ENCODE measurements at places on chromosomes 1 and 21.

- no peak for DNase-seq
Observed at GRCh38 chr1:18527921-18528320, 47.2 kb downstream of the KLHDC7A start.

- DNase-seq: no peak
Observed at GRCh38 chr21:45148316-45148990, 74.1 kb downstream of the ADARB1 start.

DNA sequence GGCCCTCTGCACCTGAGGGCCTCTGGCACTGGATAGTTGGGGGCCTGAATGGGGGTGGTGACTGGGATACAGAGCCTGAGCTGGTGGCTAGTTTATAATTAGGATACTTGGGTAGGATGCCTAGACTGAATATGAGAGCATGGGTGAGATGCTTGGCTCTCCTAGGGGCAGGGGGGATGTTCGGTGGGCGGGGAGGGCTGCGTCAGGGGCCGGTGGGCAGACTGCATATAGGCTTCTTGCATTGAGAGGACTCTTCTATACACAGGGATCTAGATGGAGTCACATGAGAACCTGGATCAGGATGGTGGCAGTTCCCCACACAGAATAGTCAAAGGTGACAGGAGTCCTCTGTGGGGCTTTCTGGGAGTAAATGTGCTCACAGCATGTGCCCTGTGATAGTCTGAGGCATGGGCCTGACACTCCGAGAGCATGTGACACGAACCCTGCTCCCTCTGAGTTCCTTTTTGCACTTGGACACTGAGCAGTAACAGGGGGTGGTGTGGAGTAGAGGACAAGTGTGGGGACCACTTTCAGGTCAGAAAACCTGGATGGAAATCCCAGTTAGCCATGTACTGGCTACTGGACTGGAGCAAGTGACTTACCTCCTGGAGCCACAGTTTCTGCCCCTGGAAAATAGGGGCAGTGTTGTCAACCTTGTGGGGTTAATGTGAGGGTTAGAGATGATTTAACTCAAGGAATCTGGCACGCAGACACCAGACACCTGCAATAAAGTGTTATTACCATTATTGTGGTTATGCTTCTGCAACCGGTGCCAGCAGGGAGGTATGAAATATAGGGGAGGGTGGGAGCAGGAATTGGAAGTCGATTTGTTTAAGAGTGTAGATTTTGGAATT lies 2.2 kb downstream of the MAP7D1 start:
- no peak for DNase-seq

DNA sequence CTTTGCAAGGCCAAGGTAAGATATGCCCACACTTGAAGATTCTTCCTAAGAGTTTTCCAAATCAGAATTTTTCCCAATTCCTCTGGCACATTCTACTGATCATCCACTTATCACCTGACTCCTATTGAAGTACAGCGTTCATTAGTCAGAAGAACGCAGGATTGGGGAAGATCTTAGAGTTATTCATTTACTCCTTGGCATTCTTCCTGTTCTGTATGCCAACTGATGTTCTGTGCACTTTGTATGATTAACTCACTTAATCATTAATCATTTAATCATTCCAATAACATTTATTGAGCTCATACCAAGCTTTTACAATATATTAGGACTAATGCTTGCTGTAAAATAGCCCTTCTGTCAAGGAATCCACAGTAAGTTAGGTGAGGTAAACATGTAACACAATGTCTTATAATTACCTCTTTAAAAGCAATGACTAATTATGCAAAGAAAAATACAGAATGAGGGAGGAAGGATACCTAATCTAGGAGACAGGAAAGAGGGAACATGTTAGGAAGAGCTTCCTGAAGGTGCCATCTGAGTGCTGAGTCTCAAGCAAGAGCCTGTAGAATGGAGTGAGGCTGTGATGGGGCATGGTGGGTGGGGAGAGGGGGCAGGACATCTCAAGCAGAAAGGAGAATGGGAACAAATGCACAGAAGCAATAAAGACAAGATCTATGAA lies 71.1 kb upstream of the DPT start:
- no peak for DNase-seq

DNA sequence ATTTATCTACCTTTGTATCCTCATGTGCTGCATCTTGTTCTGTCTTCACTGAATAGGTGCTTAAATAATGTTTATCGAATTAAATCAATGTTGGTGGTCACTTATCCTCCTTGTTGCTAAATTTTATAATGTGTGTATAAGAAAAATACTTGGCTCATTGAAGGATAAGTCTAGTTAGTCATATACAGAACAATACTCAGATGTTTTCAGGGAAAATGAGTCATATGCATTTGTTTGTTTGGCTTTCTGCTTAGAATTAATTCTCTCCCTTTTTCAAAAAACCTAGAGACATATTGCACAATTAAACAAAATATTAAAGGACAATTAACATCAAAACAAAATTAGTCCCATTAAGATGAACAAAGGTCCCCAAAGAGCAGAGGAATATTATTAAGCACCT lies 89.0 kb downstream of the UBE2U start:
- no peak for DNase-seq

DNA sequence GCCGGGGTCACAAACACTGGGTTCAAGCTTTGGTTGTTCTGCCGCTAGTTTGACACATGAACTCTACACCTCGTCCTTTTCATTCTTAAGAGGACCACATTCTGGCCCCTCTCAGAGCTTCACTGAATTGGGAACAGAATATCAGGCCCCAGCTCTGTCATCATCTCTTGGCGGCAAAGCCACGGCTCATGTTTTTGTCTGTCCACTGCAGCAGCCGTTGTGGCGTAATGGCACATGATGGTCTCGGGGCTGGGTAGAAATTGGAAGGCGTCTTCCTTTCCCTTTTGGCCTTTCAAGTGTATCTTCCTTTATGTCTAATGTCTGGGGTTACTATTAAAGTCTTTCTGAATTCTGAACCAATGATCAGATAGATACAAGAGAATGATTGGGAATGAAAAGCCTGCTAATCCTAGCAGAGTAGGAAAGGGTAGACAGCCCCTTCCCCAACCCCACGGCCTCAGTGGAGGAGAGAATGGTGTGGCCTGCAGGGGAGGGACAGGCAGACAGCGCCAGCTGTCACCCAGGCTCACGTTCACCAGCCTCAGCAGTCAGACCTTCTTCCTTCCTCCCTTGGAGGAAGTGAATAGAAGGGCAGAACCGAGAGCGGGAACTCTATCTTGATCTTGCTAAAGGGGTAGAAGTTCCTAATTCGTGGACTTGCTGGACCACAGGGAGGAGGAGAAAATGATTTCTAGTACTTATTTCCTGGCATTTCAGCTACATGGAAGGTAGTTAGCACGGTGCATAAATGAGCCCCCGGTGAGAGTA lies 498.1 kb downstream of the KIF26B start:
- DNase-seq: no peak

DNA sequence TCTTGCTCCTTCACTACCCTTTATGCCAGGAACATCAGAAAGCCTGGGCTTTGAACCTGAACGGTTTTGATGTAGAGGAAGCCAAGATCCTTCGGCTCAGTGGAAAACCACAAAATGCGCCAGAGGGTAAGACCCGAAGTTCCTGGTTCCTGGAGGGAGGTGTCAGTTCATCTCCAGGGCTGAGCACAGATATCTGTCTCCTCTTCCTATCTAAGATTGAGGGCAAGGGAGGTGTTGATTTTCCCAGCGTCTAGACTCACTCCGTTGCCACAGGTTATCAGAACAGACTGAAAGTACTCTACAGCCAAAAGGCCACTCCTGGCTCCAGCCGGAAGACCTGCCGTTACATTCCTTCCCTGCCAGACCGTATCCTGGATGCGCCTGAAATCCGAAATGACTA lies 915 bp downstream of the CDC20 start:
- no peak for DNase-seq

- no peak for DNase-seq
Observed at GRCh38 chr21:36966821-36967768, 626 bp upstream of the HLCS start.

- no peak for DNase-seq
Observed at GRCh38 chr1:156493154-156493631, 7.4 kb downstream of the MEF2D start.

- DNase-seq: no peak
Observed at GRCh38 chr1:224727351-224728289, 111.5 kb downstream of the CNIH3 start.

- no peak for DNase-seq
Observed at GRCh38 chr1:118627435-118627834, 360.7 kb downstream of the TBX15 start.

DNA sequence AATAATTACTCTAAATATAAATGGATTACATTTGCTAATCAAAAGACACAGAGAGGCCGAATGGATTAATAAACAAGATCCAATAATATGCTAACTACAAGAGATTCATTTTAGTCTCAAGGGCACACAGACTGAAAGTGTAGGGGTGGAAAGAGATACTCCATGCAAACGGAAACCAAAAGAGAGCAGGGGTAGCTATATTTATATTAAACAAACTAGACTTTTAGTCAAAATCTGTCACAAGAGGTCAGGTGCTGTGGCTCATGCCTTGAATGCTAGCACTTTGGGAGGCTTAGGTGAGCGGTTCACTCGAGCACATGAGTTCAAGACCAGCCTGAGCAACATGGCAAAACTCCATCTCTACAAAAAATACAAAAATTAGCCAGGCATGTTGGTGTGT lies 33.6 kb upstream of the DISP1 start:
- no peak for DNase-seq

DNA sequence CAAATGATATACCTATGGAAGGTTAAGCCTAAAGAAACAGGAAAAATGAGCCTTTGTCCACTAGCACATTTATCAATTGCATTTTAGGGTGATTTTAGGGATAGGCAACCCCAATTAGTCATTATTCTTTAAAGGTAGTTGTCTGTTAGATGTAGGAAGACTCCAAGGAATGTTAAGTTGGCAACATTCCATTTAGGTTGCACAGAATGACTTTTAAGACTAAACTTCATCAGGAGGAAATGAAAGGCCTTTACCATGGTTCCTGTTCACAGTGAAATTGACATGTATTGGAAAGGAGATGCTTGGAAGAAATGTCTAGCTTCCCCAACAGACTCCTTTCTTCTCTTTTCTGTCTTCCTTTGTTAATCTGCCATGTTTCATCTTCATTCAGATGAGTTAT lies 1.6 kb upstream of the APOBEC4 start:
- DNase-seq: no peak

GRCh38 chr21:16305686-16306085 lies 575.9 kb downstream of the USP25 start:
- no peak for DNase-seq

- DNase-seq: no peak
Observed at GRCh38 chr1:65208563-65208973, 60.6 kb downstream of the AK4 start.

GRCh38 chr1:82073071-82073470 lies 272.3 kb downstream of the ADGRL2 start:
- DNase-seq: no peak

DNA sequence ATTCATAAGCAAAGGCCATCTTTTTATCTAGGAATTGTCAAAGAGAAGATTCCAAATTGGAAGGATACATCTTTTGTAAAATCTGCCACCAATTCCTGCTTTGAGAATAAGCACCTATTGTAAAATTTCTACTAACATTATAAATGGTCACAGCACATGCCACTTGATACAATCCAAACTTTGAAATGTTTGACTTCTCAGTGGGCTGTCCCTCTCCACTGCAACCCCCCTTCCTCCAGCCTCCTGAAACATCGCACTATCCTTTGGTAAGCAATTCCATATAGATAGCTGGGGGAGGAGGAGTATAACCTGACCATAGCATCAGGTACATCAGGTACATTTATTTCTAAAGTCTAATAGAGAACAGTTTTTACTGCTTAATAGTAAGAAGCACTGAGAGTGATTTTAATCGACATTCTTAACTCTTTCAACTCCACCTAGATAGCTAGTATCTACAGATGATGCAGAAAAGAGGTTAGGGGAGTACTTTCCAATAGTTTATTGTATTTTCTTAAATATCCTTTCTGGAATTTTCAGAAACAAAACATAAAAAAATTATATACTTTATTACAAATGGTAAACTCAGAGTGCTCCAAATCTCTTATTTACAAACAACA lies 2.9 kb downstream of the JUN start:
- DNase-seq: no peak

- DNase-seq: no peak
Observed at GRCh38 chr1:153649863-153650235, 8.7 kb upstream of the SNAPIN start.

Data from stimulated activated CD8-positive, alpha-beta memory T cell treated with anti-CD3 and anti-CD28 coated beads, Interleukin-12 subunit alpha, Interleukin-12 subunit beta, amount 100 ng/mL, for 1 hour (primary cell).